ENCODE measurements at places on chromosomes 1 and 21.

DNA sequence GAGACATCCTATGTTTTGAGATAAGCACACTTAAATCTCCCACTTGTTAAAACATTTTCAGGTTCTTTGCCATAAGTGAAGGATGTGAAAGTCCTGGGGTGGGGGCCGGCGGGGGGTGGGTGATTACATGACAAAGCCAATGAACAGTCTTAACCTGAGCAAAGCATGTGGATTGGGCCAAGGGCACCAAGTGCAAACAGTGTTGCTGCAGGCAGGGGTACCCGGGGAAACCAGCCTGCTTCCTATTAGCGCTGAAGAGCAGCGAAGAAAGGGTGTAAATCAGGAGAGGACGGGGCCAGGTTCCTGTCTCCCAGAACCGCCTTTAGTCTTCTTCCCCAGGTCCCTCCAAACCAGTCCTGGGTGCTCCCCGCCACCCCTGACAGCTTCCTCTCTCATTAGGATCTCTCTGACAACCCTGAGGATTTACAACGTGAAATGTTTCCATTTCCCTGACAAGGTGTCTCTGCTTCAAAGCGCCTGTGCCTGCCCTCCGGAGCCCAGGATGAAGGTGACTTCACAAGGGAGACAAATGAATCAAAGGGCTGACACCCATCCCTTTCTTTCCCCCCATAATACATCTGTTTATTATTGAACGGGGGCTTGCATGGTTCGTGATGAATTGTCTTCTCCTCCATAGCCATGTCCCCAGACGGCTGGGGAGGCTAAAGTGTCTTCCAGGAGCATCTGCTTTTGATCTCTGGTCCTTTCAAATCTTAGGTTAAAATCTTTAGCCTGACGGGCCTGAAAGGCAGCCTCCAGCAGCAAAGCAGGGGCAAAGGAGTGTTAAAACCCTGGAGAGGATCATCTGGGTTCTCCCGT is 109.5 kb downstream of the TRABD2B start:
- no peak for DNase-seq

DNA sequence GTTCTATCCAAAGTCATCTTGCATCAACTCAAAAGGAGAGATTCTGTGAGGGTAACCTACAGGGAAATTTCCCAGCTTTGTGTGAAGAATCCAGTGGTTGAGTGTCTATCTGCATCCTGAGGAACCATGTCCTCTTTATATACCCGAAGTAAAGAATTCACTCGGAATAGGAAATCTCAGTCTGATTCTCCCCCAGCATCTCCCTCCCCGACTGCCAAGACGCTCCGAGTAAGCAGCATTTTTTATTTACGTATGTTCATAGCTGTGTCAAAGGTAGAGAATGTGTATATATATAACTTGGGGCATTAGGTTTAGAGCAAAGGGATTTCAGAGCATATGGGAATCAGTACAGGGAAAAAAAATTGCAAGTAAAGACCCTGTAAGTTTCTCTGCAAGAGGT is 170.2 kb downstream of the SYT2 start:
- no peak for DNase-seq

GRCh38 chr1:201566933-201567801 is 28.2 kb downstream of the NAV1 start:
- DNase-seq, result no peak

GRCh38 chr1:23644555-23644866 is 47.1 kb upstream of the RPL11 start:
- DNase-seq, result no peak

GRCh38 chr1:29523136-29523535 is 286.8 kb downstream of the PTPRU start:
- DNase-seq, result no peak

GRCh38 chr1:154348429-154349076 is 23.2 kb downstream of the ATP8B2 start:
- DNase-seq, result peak; percentile 73
